ENCODE measurements at places on chromosomes 12 and 14.

- no peak for DNase-seq
Observed at GRCh38 chr12:98998697-98999299, 353.7 kb downstream of the APAF1 start.

- no peak for DNase-seq
Observed at GRCh38 chr12:57179331-57180086, 32.1 kb upstream of the LRP1-AS start.

DNA sequence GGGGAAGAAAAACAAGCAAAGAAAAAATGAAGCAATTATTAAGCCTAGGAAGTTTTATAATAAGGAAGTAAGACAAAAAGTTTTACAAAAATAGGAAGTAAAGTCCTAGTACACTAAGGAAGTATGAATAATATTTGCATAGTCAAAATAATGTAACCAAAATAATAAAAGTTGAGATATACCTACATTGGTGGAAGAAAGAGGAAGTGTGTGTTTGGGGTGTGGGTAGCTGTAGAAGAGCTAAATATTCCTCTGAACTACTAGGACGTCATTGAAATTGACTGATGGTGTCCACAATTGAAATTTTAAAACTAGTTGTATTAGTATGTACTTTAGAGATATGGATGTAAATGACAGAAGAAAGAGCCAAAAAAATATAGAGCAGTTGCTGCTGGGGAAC is 228.4 kb upstream of the OTX2 start:
- DNase-seq, result no peak

DNA sequence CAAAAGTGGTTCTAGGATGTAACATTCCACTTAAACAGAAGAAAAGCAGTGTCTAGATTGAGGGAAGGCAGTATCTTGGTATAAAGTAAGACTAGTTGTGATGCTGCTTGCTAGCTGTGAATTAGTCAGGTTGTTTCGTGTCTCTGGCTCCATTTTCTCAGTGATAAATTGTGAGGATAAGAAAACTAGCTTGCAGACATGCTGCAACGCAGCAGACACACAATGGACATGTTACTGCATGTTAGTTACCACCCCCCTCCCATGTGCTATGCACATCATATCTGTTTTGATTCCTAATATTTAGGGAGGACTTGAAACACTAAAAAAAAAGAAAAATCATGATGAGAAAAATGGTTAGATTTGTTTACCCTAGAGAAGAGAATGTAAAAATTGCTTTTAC is 2.9 kb downstream of the CCNK start:
- DNase-seq, result no peak

DNA sequence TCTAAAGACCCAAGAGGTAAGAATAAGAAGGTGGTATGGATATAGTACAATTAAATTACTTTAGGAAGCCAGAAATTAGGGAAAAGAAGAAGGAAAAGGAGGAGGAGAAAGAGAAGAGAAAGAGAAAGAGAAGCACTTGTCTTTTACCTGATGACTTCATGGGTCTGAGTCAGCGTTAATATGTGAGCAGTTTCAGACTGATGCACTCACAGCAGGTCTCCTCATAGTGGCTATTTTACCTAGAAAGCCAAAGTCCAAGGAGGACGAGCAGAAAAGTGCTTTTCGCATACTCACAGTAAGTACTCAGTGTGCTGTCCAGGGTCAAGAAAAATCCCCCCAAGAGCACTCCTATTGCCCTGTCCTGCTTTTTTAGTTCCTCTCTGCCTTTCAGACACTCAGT is 222.1 kb downstream of the C12orf42 start:
- no peak for DNase-seq

DNA sequence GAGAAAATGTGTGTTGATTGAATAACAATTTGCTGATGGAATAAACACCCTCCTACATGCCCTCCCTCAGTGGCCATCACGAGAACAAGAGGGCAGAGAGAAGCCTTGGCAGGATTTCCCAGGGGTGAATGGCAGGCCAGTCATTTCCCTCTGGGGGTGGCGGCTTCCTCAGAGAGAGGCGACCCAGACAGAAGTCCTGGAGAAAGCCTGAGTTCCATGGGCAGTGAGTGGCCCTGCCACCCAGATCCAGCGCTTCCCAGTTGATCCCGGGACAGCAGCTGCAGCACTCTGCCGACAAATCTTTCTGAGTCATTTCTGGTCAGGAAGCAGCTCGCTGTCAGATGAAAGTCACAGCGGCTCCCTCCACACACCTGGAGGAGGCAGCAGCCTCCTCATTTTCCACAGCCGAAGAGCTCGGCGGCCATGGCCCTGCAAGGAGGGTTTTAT is 123.0 kb downstream of the SCARB1 start:
- peak; percentile 63 for DNase-seq

DNA sequence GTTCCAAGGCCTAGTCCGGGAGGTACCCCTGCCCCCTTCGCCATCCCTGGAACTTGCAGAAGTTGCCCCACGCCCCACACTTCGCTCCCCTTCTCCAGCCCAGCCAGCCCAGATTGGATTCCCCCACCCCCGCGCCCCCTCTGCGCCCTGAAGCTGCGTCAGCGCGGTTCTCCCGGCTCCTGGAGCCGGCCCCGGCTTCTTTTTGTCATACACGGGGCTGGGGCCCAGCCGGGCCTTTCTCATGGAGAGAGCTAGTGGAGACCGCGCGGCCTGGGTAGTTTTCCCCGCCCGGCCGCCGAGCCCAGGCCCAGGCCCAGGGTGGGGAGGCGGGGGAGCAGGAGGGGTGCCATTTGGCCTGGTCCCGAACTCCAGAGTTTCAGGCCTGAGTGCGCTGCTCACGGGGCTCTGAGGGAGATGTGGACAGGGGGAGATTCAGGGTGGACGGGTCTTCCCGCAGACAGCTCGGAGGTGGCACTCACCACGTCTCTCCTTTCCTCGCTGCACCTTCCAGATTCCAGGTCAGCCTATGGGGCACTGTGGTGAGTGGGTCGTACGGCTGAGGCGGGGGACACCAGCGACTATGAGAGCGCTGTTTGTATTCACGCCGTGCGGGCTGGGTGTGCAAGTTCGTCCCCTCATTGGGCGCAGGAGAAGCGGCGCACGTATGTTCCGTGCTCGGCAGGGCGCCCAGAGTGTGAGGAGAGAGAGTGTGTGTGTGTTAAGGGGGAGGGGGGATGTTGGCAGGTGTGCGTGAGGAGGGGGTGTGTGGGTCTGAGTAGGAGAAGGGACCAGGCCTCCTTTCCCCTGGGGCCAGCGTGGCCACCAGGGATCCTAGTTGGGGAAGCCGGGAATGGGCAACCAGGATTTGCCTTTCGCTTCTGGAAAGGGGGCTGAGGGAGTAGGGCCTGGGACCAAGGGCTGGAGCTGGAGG is 785 bp upstream of the LHX5 start:
- DNase-seq, result no peak

DNA sequence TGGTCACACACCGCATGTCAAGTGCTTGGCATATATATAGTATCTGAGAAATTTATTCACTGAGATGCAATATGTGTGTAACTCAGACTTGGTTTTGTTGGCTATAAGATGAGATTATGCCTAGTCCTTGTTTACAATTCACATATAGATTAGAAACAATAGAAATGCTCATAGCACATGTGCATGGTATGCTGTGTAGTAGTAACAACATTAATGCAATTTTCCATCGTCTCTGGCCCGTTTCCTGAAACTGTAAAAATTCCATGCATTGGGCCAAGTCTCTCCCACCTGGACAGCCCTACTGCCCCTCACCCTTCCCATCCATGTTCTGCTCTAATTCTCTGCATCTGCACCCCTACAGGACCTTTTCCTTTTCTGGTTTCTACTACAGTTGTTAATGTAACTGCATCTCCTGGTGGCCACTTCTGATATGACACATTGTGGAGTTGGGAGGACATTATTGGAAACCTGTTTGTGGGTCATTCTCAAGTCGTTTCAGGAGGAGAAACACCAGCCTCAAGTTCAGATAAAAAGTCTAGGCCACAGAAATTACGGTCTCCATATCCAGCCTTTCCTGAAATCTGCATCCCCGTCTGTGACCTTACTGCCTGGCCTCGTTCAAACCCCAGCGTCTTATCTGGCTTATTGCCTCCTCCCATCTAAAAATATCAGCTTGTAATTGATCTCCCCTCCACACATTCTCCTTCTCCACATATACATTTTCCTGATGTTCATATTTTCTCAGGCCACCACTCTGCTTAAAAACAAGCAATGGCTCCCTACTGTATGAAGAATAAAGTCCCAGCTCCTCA is 37.5 kb downstream of the EMP1 start:
- DNase-seq, result peak; percentile 56

GRCh38 chr12:53161119-53161911 is 19.2 kb upstream of the ZNF740 start:
- no peak for DNase-seq

DNA sequence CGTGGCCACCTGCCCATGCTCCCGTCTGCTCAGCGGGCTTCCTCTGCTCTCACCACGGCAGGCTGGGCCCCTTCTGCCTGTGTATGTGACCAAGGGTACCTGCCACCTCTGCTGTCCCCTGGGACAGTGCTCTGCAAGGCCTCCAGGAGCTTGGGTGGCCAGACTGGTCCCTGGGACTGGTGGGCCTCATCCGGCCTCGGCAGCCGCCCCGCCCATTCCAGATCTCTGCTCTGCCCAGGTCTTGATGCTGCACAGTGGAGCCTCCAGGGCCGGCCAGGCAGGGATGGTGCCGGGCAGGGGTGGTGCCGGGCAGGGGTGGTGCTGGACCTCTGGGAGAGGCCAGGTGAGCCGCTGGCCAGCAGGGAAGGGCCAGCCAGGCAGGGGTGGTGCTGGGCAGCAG is 9.0 kb downstream of the FBRSL1 start:
- no peak for DNase-seq

DNA sequence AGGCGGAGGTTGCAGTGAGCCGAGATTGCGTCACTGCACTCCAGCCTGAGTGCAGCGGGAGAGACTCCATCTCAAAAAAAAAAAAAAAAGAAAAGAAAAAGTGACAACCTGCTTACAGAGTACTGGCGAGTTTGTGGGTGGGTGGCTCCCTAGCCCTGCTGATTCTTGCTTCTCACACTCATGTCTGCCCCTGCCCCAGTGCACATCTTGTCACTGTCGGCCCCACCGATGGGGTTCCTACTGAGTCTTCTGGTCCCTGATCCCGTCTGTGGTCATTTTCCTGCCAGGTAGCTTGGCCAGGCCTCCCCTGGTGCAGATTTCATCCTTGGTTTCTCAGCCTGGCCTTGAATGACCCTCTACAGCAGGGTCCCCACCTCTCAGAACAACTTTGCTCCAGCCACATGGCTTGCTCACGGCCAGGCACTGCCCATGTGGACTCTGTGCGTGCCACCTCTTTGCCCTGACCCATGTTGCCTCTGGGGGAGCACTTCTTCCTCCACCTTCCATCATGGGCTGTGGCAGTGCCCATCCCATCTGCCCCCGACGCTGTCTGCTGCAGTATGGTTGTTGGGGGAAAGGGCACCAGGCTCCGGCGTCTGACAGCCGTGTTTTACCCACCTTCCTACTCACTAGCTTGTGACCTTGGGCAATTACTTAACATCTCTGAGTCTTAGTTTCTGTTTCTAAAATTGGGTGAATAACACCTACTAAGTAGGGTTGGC is 2.1 kb upstream of the PTPN6 start:
- DNase-seq, result no peak

DNA sequence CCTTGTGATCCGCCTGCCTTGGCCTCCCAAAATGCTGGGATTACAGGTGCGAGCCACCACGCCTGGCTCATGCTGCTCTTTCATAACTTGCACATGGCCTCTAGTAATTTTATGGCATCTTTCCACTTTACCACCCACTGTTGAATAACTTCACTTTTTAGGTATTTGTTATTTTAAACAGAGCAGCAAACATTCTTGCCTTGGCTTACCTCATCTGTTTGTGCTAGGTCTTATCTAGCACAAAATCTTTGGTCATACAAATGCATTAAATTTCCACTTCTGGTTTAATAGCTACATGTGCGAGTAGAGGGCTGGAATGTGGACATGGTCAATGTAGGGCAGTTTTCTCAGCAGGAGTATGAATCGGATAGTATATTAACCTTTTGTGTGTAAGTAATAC is 38.8 kb upstream of the ATF7IP start:
- no peak for DNase-seq

DNA sequence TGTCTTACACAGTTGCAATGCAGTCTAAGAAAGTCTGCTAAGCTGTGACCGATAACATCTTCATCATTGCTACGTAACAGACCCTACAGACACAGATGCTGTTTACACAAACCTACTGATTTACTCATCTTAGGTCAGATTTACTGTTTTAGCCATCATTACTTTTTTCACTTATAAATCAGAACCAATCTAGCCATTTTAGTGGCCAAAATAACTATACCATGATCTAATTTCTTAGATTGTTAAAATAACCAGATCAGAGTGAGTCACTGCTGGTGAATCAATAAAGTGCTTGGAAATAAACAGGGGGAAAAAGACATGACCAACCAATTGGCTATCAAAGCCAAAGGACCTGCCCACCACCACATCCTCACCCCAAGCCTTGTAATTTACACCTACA is 57.0 kb upstream of the FOXN3 start:
- DNase-seq, result no peak

- DNase-seq, result no peak
Observed at GRCh38 chr12:68899251-68899771, 33.7 kb downstream of the CPM start.

- DNase-seq, result no peak
Observed at GRCh38 chr12:111249757-111250156, 119.1 kb downstream of the PHETA1 start.

DNA sequence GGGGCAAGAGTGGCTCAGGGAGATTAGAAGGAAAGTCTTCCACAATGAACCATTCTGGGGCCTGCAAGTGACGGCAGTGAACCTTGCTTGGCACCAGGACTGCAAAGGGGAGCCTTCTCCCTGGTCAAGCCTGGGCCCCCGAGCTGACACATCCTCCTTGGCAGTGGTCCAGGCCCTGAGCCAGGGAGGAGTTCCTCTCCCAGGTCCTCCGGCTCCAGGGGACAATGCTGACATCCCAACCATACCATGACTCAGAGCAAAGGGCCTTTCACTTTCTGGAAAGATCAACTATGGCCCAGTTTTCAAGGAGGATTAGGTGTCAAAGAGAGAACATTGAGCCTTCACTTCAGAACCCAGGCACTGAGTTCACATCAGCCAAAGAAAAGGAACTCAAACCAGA is 756.5 kb upstream of the TBX3 start:
- no peak for DNase-seq

DNA sequence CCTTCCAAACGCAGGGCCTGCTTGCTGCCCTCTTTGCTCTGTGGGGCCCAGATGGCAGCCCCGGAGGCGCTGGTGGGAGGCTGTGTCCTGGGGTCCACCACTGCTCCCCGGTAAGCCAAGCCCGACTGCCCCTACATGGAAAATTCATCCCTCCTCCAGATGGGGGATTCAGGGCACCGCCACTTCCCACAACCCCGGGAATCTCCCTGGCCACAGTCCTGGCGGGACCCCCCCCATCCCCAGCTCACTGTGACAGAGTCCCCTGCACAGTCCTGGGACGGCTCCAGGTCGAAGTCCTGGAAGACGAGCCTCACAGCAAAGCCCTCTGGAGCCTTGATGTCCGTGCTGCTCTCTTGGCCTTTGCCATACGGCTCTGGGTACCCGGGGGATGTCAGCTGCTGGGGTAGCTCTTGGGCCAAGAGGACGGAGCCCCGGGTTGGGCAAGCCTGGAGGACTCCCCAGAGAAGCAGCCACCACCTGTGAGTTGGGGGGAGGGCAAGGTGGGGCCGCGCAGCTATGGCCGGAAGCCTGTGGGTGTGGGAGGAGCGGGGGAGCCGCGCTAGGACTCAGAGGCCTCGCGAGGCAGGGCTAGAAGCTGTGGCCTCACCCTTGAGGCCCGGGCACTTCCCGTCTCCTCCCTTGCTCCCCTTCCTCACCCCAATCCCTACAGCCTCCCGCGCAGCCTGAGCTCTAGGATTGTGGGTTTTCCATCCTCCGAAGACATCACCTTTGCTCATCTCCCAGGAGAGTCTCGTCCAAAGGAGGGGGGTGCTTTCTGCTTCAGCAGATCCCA is 815 bp downstream of the C1RL start:
- DNase-seq, result peak; percentile 71

GRCh38 chr14:95237958-95238340 is 80.6 kb upstream of the DICER1 start:
- DNase-seq, result no peak

Measured in WERI-Rb-1 (cell line).